ENCODE measurements at places on chromosomes 5 and 9.

- DNase-seq, result no peak
Measured at GRCh38 chr9:109409773-109410397, 88.2 kb downstream of the PTPN3 start.

GRCh38 chr5:149215478-149216090, 56.1 kb upstream of the AFAP1L1 start:
- no peak for DNase-seq

- no peak for DNase-seq
Measured at GRCh38 chr9:79579624-79580023, 7.9 kb downstream of the TLE4 start.

- no peak for DNase-seq
Measured at GRCh38 chr9:112322701-112323377, 10.6 kb downstream of the PTBP3 start.

DNA sequence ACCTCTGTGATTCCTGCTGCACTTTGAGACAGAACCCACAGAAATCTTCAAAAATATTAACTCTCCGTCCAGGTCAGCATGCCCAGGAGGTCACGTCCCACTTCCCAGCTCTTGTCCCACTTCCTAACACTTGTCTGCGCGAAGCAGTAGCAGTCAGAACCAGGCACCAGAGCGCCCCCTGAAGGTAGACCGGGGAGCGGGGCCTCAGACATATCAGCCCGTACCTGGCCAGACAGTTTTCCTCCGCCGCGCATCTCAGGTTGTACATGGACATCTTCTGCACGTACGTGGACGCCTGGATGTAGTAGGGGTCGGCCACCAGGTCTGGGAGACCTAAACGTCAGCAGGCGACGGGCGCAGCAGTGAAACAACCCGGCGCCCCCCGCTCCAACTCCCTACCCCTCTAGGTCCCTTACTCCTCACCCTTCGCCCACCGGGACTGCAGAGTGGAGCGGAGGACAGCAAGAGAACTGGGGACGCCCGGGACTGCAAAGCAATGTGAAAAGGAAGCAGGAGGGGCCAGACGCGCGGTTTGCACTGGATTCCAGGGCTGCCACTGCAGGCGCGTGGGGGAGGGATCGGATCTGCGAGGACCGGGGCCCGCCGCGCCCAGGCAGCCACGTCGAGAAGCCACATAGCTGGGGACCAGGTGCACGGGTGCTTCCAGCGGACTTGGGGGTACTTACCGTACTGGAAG, 1.2 kb downstream of the LOX start:
- DNase-seq, result peak; percentile 6

- peak; percentile 53 for DNase-seq
Measured at GRCh38 chr5:134124289-134125038, 10.0 kb downstream of the TCF7 start.

Data from CD4-positive, alpha-beta T cell treated with Interleukin-10 for 1 hour (primary cell).